Suprapubic skin (tissue), 4 donors: ENCODE measurements at places on chromosomes 16 and 17. TPM values are rescaled to one million over a fixed set of nuclear protein-coding genes. Genes with fewer than 3 reads are reported as not detected.

HNF1B gene
- not detected for total RNA-seq

GJC1 gene
- 1.1 TPM for total RNA-seq

IGF2BP1 gene
- not detected for total RNA-seq

RBBP6 gene
- 147 TPM for total RNA-seq

GRCh38 chr16:1785846-1786170 is 3.0 kb downstream of the NUBP2 start:
- H3K27me3 ChIP-seq: no peaks in the 10 kb centered on the region
- no peak overlapping the region for H3K4me3 ChIP-seq
- H3K36me3 ChIP-seq: peaks cover 39% of the 10 kb centered on the region

GRCh38 chr17:44688200-44688599 is 1.4 kb downstream of the CCDC43 start:
- H3K27ac ChIP-seq: no peak overlapping the region
- no peak overlapping the region for H3K4me3 ChIP-seq
- DNase-seq: no peak
- peaks cover 21% of the 10 kb centered on the region for H3K36me3 ChIP-seq
- peaks cover 34% of the 10 kb centered on the region for H3K4me1 ChIP-seq
- H3K27me3 ChIP-seq: no peaks in the 10 kb centered on the region

- DNase-seq: no peak
- peaks cover 4% of the 10 kb centered on the region for H3K4me1 ChIP-seq
- H3K36me3 ChIP-seq: no peaks in the 10 kb centered on the region
Measured at GRCh38 chr17:74623693-74624093, at the start of gene CD300E. Gene CD300E (minus strand): TSS chr17:74623738. CDS start chr17:74623621, 117 bp downstream.

- no peak overlapping the region for H3K4me3 ChIP-seq
- no peaks in the 10 kb centered on the region for H3K27me3 ChIP-seq
- DNase-seq: no peak
- H3K27ac ChIP-seq: no peak overlapping the region
- H3K36me3 ChIP-seq: no peaks in the 10 kb centered on the region
Measured at GRCh38 chr17:340074-340473, 12.5 kb downstream of the RPH3AL start.

DNA sequence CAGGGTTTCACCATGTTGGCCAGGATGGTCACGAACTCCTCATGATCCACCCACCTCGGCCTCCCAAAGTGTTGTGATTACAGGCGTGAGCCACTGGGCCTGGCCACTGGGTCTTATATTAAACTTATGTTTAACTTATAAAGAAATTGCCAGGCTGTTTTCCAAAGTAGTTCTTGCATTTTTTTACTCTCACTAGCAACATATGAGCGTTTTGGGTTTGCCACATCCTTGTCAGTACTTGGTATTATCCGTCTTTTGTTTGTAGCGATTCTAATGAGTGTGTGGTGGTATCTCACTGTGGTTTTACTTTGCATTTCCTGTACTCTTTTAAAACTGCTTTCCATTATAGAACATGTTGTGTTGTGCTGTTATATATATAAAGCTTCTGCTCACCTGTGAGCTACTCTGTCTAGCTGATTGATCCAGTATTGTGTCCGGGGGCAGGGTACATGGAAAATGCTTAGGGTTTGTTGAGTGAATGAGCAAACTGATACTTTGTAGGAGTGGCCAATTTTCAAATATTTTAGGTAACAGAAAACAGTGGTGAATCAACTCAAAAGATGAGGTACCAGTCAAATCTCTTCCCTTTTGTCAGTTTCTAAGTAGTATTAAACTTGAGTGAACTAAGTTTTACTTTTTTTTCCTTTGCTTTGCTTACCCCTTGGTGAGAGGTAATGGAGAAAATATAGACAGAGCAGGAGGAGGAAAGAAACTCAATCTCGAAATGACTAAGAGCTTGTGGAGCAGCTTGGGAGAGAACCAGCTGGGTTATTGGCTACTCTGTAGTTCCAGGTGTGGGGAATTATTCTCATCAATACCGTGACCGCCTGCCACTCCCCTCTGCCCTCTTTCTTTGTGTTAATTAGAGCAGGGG is 75.8 kb downstream of the PITPNC1 start:
- no peak overlapping the region for H3K4me3 ChIP-seq
- no peak overlapping the region for H3K27ac ChIP-seq
- H3K36me3 ChIP-seq: no peaks in the 10 kb centered on the region
- H3K4me1 ChIP-seq: no peaks in the 10 kb centered on the region
- H3K27me3 ChIP-seq: no peaks in the 10 kb centered on the region

GRCh38 chr17:63163158-63163520 is 197.1 kb downstream of the TANC2 start:
- no peaks in the 10 kb centered on the region for H3K27me3 ChIP-seq
- no peak for DNase-seq
- H3K4me1 ChIP-seq: no peaks in the 10 kb centered on the region
- H3K4me3 ChIP-seq: no peak overlapping the region

- H3K27me3 ChIP-seq: peaks cover 4% of the 10 kb centered on the region
- DNase-seq: no peak
- no peaks in the 10 kb centered on the region for H3K36me3 ChIP-seq
- H3K27ac ChIP-seq: no peak overlapping the region
- no peak overlapping the region for H3K4me3 ChIP-seq
Measured at GRCh38 chr16:8168016-8168415, 422.3 kb downstream of the TMEM114 start.

- no peak for DNase-seq
- H3K27me3 ChIP-seq: peaks cover 54% of the 10 kb centered on the region
- no peak overlapping the region for H3K4me3 ChIP-seq
- H3K4me1 ChIP-seq: no peaks in the 10 kb centered on the region
- H3K36me3 ChIP-seq: no peaks in the 10 kb centered on the region
Measured at GRCh38 chr16:85840801-85841200, 41.3 kb downstream of the COX4I1 start.
